ENCODE measurements at places on chromosomes 13 and 19.

GRCh38 chr13:72043366-72043765, 176.4 kb upstream of the DACH1 start:
- DNase-seq = no peak

GRCh38 chr13:21813844-21814243, 143.0 kb downstream of the FGF9 start:
- no peak for DNase-seq

GRCh38 chr19:18292810-18293641, 11.6 kb upstream of the JUND start:
- peak; percentile 26 for DNase-seq

GRCh38 chr13:102536695-102537485, 59.9 kb upstream of the TPP2 start:
- no peak for DNase-seq

DNA sequence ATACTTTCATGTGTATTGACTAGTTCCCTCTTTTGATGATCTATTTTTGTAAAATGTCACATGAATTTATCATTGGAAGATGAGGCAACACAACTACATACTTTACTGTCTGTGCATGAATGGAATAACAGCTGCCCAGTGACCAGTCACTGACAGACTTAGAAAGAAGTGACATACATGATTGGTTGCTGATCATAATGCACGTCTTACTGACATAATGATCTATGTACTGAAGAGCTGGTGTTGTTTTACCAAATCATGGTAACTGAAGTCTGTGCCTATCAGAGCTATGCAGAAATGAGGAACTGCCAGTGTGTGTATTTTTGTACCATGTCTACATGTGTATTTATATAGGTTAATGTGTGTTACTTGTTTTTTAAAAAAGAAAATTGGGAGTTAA, 26.5 kb downstream of the GPR18 start:
- no peak for DNase-seq

GRCh38 chr19:32201211-32201610, 144.2 kb upstream of the ZNF507 start:
- no peak for DNase-seq

- no peak for DNase-seq
These were observed 231.6 kb downstream of the SPRY2 start for GRCh38 chr13:80109303-80109702.

DNA sequence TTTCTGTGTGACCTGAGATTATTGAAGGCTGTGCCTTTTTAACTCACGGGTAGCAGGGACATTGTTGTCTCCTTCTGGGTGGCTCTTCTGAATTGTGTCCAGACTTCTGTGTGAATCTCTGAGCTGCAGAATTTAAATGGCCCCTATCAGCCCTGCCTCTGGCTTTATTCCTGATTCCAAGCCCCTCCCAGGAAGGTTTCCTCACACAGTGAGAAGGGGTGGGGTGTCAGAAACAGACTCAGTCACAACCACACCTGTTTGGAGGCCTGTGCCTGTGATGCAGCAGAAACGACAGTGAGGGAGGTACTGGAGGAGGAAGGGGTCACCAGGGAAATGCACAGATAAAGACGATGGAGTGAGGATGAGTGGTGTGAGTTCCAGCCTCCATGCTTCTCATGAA, at the start of gene CLC:
CLC (minus strand) TSS at position 139 of the 400 bp plus-strand sequence; CDS start at position 62, 77 bp downstream.
- no peak for DNase-seq

DNA sequence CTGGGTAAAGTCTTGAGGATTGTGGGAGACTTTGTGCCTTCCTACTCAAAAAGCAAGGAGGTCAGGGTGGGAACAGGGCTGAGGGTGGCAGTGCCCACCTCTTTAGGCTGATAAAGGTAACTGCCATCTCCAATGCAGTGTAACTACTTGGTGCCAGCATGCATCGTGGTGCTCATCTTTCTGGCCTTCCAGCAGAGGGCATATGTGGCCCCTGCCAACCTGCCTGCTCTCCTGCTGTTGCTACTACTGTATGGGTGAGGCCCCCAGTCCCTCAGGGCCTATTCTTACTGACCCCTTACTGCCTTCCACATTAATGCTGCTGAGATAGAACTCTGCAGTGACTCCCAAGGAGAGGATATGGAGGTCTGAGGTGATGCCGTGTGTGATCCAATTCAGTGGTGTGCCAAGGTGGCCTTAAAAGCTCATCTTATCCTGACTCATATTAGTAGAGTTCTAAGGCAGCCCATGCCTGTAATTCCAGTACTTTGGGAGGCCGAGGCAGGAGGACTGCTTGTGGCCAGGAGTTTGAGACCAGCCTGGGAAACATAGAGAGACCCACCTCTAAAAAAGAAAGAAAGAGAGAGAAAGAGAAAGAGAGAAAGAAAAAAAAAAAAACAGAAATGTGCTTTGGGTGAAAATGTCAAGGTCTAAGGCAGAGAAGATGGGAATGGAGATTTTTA, 9.7 kb upstream of the ARHGAP45 start:
- no peak for DNase-seq

GRCh38 chr13:113786262-113786841, 27.3 kb downstream of the TMEM255B start:
- no peak for DNase-seq

DNA sequence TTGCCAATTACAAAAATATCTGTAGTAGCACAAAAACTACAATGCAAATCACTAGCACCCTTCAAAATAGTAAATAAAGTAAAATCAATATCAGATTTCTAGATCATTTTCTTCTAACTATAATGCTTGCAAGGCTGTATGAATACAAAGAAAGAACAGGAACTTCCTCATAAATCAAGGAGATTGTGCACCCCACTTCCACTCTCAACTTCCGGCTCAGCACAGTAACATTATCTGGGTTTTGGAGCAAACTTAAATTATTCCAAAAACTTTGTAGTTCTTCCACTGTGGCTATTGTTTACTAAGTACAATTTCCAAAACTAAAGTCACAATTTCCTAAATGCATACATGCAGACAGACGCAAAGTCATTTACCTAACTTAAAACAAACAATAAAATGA, 778.3 kb upstream of the SLC10A2 start:
- DNase-seq = no peak

DNA sequence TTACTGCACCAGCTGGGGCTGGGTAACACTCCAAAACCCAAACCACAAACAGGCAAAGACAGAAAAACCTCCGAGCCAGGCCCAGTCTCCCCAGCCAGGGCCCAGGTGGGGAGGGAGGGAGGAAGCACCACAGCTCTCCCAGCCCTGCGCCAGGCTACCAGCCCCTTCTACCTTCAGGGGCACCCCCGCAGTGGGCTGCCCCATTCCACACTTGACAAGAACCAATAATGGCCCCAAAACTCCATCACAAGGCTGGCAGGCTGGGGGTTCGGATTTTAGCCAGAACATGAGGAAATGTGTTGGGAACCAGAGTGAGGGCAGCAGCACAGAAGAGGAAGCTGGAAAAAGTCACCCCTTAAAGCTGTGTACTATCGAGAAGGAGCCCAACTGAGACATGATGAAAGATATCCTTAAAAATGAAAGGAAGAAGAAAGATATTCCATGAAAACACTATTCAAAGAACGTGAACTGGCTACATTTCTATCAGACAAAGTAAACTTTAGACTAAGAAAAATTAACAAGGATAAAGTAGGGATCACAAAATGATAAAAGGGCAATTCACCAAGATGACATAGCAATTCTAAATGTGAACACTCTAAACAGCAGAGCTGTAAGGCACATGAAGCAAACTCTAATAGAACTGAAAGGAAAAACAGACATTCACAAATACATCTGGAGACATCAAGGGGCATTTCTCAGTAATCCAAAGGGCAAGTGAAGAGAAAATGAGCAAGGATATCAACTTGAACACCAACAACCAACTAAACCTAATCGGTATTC, 12.9 kb downstream of the TUBGCP3 start:
- no peak for DNase-seq

DNA sequence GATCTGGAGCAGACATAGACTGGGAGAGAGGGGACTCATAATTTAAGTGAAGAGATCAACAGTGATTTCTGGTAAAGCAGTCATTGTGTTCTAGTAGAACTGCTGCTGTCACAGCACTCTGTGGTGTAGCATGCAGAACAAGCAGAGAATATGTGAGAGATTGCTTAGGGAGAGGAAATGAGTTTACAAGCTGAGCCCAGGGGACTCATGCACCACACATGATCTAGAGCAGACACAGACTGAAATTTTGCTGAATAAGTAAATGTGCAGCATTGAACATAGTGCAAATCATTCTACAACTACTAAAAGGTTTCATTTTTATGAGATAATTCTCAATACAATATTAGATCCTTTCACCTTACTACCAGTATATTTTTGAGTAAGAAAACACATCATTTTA, 125.7 kb downstream of the MYO16 start:
- DNase-seq = no peak

Data from anterior cingulate cortex (tissue), 58 donors.